ENCODE measurements at places on chromosomes 11 and 22.

DNA sequence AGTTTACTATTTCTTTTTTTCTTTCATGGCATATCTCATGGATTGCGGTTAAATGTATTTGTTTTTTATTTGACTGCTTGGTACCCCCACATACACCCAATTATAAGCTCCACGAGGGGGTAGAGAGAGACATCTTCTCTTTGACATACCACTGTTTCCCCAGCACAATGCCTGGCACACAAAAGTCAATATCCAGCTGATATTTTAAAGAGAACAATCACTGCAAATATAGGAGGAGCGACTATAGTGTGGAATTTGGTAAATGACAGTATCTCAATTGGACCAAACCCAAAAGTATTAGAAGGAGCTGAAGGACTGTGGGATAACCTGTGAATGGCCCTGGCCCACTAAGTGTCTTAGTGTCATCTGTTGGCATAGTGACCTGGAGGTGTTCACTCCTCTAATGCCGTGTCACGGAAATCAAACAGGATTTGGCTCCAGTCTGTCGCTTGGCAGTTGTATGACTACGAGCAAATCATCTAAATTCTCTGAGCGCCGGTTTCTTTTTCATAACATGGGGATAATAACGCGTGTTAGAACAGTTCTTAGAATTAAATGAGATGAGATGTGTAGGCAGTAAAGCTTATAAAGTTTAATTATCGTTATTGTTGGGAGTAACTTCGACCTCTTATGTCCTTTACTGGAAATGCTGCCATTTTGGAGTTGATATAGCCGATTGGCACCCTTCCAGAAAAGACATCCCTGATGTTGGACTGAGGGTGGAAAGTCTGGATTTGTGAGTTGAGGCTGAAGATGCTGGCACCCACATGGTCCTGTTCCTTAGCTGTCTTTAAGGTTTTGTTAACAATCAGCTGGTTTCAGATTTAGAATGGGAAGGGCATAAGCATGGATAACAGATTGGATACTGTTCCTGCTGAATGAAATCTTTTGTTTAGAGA, 144.5 kb downstream of the DBX1 start:
- DNase-seq: no peak

DNA sequence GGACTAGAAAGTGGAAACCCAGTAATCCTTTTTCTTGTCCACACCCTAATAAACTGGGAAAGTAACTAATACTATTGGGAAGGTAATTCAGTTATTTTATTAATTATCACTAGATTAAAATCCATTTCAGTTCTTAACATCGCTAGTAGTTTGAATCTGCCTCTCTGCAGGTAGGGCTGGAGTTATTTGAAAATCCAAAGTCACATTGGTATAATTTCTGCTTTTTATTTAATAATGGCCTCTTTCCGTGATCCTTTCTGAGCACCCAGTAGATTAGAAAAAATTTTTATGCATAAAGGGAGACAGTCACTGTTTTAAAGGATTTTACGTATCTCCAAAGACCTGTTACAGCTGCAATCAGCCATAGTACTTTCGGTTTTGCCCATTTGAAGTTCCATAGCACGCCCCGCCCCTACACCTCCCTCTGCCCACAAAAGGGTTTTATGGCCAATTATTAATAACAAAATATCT, 605 bp upstream of the COPB1 start:
- no peak for DNase-seq

- DNase-seq: no peak
Measured at GRCh38 chr11:15336021-15336420, 221.3 kb downstream of the INSC start.

GRCh38 chr11:68293708-68294107, 18.7 kb upstream of the LRP5 start:
- no peak for DNase-seq

DNA sequence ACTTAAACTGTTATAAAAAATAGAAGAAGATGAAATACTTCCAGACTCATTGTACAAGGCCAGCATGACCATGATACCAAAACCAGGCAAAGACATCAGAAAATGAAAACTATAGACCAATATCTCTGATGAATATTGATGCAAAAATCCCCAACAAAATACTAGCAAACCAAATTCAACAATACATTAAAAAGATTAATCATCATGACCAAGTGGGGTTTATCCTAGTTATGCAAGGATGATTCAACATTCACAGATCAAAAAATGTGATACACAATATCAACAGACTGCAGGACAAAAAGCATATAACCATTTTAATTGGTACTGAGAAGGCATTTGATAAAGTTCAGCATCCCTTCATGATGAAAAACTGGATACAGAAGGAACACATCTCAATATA, 824.5 kb upstream of the RAG2 start:
- DNase-seq: no peak

DNA sequence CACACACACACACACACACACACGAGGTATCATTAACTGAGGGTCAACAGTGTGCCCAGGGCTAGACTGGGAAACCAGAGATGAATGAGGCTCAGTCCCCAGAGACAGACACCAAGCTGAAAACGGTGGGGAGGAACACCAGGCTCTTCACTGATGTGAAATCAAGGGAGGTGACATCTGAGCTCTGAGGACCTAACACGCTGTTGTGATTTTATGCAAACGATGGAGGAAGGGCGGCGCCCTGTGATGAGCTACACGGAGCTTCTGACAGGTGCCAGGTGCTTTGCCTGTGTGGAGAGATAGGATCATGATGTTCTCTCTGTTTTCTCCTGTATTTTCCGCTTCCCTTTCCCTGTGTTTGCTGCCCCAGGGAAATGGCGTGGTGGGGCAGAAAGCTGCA, 6.5 kb upstream of the CYB5R3 start:
- DNase-seq: no peak

Data from cortex of kidney (tissue), 1 donor.